ENCODE measurements at places on chromosomes 4 and X.

GRCh38 chrX:125005863-125006262, 313.8 kb upstream of the TEX13C start:
- no peak for DNase-seq

GRCh38 chrX:77444545-77444944, 2.6 kb upstream of the FGF16 start:
- no peak for DNase-seq

DNA sequence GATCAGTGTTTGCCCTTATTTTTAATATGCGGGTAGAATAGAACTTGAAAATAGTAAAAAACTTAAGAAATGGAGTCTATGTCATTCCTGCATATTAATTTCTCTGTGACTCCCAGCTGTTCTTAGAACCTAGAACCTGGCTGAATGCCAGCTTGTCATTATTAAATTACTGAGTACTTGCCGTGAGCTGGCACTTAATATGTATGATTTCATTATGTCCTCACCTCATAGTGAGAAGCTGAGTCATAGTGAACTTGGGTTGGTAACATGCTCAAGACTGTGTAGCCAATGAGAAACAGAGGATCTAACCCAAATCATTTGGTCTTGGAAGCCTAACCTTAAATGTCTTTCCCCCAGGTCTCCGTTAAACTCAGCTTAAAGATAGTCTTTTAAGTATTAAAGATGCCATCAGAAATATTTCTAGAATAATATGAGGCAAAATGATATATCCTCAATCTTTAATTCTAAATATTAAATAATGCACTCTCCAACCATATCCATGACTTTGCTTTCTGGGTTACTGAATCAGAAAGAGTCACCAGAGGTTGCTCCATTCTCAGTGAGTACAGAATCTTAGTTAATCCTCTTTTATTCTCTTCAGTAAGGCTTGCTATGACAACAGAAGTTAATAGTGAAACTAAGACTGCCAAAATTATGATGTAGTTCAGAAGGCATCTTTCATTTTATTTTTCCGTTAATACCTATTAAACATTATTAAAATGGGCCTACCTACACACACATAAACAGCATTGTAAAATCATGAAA, 58.6 kb upstream of the TLL1 start:
- no peak for DNase-seq

GRCh38 chrX:37754516-37754915, 25.3 kb upstream of the CYBB start:
- no peak for DNase-seq

- DNase-seq = no peak
Measured at GRCh38 chr4:61086979-61087378, 113.1 kb upstream of the ADGRL3 start.

DNA sequence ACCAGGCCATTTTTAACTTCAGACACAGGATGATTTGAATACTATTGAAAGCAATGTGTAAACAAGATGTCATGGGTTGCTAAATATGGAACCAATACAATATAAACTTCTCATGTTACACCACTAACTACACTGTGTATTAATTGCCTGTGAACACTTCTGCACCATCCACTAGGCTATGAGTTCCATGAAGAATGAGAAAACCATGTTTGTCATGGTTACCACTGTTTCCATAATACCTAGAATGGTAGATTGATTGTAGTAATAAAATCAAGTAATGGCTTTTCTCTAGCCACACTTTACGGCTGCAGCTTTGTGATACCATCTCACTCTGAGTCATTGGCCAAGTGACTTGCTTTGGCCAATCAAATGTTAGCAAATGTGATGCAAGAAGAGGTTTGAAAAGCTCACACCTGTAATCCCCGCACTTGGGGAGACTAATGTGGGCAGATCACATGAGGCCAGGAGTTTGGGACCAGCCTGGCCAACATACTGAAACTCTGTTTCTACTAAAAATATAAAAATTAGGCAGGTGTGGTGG, 19.9 kb upstream of the CYBB start:
- DNase-seq = no peak

- no peak for DNase-seq
Measured at GRCh38 chrX:135308345-135308855, 880 bp upstream of the ETDC start.

Data from GM19239 (cell line).